Mononuclear cell (primary cell): ENCODE measurements at places on chromosomes 7 and 10. TPM values are rescaled to one million over a fixed set of nuclear protein-coding genes. Genes with fewer than 3 reads are reported as not detected.

NAT16 gene
- not detected for total RNA-seq

C10orf53 gene
- not detected for total RNA-seq

CALML5 gene
- total RNA-seq: not detected

CREB5 gene
- total RNA-seq: 17.8 TPM

C10orf67 gene
- total RNA-seq: 0.31 TPM

CHN2 gene
- 9.9 TPM for total RNA-seq

LGI1 gene
- total RNA-seq: 0.21 TPM

CCZ1 gene
- total RNA-seq: 64.9 TPM

ADAP1 gene
- total RNA-seq: 24.3 TPM

FAM25G gene
- not detected for total RNA-seq
